Activated T-helper 1 cell treated with anti-CD3 and anti-CD28 coated beads, Interleukin-2, amount 50 U/mL, for 16 hours (primary cell): ENCODE measurements at places on chromosomes 5 and 9.

GRCh38 chr9:126303488-126303887, 23.1 kb upstream of the MVB12B start:
- DNase-seq = no peak

- no peak for DNase-seq
These were observed 107.6 kb downstream of the FGF1 start for GRCh38 chr5:142578161-142578830.

- no peak for DNase-seq
These were observed 410.0 kb upstream of the ADAMTSL1 start for GRCh38 chr9:18063856-18064390.

DNA sequence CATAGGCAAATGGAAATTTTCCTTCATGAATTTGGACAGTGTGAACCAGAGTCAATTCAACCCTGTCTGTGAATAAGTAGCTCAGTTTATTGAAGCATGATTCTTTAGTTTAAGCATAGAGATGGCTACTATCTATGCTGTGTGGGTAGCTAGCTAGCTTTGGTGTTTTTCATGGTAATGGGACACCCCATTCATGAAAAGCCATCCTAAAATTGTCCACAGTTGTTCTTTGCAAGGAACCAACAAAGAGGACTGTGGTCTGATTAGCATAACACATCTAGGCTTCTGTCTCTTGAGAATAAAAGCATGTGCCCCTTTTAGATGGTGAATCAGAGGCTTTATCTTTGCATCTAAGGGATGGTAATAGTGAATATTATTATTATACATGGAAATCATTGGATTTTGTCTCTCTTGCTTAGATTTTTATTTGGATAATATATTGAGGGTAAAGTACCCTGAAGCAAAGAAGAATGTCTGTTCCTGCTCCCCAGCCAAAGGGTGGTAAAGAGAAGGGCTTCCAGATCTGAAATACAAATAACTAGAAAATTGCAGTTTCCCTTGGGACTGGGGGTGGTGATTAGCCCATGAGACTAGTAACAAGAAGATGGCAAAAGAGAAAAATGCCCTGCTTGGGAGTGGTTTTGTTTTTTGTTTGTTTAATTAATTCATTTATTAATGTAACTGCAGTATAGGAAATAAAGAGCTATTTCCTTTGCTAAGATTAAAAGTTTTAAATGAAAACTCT, 624.2 kb upstream of the ZNF608 start:
- no peak for DNase-seq

DNA sequence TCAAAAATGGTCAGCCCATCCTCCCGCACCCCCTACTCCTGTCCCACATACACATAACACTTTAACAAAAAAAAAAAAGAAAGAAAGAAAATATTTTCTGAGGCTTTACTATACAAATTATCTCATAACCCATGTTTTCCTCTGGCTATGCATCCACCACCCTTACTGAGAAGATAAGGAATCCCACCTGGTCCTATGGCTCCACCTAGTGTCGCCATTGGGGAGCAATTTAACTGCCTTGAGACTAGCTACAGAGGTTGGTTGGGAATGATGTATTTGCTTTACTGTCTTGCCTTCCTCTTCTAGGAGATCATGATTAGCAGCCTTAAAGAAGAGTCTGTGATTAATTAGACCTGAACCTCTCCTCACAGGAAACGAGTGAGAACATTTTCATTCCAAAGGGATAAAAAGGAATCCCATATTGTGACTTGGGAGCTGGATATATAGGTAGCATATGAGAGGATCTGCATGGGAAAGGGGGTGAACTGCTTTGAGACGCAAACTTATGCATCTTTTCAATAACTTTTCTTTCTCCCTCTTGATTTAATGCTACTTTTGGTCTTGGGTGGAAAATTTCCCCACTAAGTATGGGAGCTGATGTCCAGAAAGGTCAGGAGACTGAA, 77.7 kb upstream of the SELENOP start:
- DNase-seq = peak; percentile 25

- no peak for DNase-seq
These were observed 32.5 kb downstream of the SGCD start for GRCh38 chr5:156359476-156359875.

GRCh38 chr5:58366461-58366860, 93.4 kb downstream of the PLK2 start:
- no peak for DNase-seq

DNA sequence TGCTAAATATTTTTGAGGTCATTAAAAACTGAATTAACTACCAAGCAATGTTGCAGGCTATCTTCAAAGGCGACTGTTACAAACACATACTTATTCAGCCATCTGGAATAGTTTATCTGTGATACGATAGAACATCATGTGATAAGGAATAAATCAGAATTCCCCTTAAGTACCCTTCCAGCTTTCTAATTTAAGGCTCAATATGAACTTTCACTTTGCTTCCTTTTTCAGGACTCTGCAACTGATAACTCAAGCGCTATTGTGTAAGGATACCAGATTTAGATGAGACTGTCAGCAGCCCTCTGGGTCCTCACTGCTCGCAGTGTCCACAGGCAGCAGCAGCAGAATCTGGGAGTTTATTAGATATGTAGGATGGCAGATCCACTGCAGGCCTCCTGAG, 416.3 kb downstream of the SPATA31D1 start:
- DNase-seq = no peak

GRCh38 chr5:57572461-57572860, 89.8 kb upstream of the ACTBL2 start:
- DNase-seq = no peak

DNA sequence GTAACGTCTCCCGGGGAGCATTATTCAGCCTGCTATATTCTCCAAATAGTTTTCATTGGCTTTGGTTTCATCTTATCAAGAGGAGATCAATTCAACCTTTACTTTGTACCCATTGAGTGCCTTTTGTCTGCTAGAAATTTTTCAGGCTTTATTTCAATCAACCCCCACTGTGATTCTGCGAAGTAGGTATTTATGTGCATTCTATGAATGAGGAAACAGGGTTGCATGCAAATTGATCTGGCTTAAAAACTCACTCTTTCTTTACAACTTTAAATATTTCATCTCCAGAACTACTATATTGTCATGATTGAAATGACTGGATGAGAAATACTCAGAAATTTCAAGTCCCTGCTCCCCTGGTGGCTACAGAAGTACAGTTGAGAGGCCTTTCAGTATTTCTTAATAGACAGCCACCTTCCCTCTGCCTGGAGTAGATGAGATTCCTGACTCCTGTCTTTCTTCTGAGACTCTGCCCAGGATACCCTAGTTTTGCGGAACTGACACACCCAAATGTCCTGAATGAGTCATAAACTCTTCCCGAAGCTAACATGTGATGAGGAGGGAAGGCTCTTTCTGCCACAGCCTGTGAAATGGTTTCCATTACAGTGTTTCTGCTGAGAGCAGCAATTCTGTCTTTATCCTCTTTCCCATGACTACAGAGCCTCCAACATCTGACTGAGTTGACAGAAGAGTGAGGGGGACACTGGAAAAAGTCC, 52.6 kb upstream of the TNC start:
- DNase-seq = no peak

DNA sequence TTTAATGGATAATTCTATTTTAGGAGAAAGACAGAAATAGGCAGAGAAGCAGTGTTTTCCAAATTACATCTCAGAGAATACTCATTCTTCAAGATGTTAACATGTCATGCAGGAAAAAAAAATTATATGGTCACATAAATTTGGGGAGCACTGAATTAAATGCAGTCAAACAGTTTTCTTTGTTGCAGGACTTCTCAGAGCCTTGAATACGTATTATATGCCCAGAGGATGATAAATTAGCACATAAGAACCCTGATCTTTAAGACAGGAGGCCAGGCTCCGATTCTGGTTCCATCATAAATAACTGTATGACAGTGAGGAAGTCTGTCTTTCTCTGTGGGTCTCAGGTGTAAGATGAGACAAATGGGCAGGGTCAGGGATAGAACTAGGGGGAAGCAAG, 41.4 kb downstream of the FAT2 start:
- DNase-seq = no peak
